ENCODE measurements at places on chromosomes 13 and 19.

DNA sequence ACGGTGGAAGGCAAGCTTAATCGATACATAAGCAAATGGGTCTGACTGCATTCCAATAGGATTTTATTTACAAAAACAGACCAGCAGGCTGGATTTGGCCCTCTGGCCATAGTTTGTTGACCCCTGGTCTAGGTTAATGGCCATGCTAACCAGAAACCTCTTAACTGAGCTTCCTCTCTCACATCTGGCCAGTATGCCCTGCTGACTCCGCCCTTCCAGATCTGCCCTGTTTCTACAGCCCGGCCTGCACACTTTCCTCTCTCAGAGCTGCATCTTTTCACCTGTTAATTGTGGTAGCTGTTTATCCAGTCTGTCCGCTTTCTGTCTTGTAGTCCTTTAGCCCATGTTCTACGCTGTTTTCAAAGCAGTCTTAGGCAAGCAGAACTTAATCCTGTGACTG lies 25.6 kb downstream of the EDNRB start:
- no peak for DNase-seq

GRCh38 chr13:40756042-40756441 lies 14.9 kb downstream of the MRPS31 start:
- no peak for DNase-seq

- peak; percentile 100 for DNase-seq
These were observed 2.3 kb upstream of the PNKP start for GRCh38 chr19:49869484-49870308.

DNA sequence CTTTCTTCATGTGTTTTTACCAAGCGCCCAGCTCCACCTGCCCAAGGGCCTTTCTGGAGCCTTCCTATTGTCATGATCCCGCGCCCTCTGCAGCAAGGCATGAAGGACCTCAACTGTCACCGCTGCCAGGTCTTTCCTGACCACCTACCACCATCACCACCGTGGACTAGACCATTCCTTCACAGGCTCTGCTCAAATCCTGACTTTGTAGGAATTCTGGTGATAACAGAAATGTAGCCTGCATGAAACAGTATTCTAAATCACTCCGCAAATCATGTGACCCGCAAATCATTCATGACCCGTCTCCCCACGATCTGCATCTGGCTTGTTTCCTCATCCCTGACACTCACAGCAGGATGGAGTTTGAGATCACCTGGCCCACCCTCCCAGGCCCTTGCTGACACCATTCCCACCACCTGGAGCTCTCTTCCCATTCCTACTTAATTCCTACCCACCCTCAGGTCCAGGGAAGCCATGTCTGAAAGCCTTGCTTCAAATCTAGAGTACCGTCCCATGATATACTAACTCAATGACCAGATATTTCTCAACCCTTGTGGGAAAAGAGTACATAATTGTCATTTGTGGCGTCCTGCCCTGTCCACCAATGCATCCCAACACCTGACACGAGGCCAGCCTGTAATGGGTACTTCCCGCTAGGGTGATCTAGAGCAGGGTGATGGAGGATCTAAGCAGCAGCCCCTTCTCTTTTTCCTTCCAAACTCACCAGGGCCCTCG lies 1.3 kb downstream of the UBE2S start:
- no peak for DNase-seq

DNA sequence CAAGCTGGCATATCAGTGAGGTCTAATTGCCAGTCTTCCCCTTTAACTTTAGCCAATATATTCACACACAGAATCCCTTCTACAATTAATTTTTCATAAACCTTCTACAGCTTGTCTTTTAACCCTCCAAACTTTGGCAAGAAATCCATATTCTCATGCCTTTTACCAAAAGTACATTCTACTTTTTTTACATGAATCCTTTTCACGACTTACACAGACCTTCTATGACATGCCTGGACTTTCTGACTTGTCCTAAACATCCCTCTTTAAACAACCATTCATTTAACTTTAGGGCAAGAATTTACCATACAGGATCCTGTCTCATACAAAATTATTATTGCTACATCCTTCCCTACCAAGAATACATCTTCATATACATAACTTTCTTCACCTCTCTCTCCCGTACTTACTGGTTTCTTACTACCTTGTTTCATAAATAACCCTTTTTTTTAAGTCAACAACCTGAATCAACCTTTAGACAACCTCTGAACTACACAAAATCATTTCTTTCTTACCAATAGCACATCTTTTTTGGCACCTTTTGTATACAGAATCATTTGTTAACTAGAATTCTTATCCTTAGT lies 23.5 kb downstream of the ZNF544 start:
- DNase-seq = peak; percentile 75

- DNase-seq = peak; percentile 40
These were observed 4.6 kb downstream of the ICAM5 start for GRCh38 chr19:10294368-10294697.

Data from mesendoderm (in vitro differentiated cells).